Spinal cord (tissue), 10 donors: ENCODE measurements at places on chromosomes 13 and 19. TPM values are rescaled to one million over a fixed set of nuclear protein-coding genes. Genes with fewer than 3 reads are reported as not detected.

Gene SULT2A1
- 0.10 TPM for total RNA-seq

Gene CLC
- total RNA-seq: 1.2 TPM

DNA sequence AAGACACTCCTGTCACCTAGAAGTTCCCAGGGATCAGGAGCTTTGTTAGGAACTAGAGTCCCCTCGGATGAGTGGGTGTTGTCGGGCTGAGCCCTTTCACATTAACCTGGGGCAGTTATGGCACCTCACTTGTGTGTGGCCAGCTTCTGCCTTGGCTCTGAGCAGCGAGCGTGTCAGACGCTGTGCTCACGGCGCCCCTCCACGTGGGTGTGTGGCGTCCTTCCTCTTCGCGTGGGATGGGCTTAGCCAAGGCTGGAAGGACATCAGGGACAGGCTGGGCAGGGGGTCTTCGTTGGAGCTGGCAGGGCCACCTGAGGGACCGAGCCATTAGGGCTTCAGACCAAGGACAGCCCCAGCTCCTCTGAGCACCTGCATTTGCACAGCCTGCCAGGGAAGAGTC lies 23.4 kb downstream of the DOT1L start:
- no peak for DNase-seq

DNA sequence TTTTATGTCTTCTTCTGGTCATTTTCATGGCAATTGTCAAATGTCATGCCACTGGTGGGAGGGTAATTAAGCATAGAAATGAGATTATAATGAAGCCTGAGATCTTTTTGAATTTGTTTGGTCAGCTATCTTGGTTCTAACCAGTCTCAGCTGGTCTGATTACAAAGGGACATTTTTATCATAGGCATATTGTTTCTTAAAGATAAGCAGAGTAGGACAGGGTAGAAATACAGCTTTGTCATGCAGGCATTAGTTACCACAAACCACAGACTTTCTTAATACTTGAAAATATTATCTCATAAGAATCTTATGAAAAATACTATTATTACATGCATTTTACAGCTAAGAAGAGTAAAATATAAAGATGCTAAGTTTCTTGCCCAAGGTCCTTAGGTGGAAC lies 1761.5 kb downstream of the PCDH9 start:
- no peak for DNase-seq

DNA sequence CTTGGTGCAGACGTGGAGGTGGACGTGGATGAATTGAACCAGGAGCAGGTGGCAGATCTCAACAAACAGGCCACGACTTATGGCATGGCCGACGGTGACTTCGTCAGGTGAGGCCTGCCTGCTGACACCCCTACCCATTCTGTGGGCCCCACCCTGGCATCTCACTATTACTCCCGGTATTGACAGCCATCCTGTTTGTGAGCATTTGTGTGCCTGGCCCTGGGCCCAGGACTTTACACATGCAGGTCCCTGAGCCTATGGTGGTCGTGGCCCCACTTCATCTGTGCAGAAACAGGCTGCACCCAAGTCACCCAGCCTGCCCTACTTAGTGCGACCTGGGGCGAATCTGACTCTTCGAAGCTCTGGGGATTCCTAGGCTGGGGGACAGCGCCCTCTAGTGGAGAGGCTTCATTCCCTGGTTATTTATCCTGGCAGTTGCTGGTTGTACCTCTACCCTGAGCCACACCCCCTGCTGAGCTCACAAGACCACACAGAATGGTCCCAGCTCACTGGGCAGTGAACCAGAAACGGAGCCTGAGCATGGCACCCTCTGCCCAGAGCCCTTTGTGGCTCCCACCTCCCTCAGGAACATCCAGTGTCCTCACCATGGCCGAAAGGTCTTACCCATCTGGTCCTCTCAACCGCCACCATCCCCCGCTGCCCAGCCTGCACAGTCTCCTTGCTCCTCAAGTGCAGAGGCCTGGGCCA lies 16.9 kb downstream of the ZNF296 start:
- DNase-seq: peak; percentile 72

- peak; percentile 28 for DNase-seq
Observed at GRCh38 chr13:44806826-44807225, 182.4 kb downstream of the NUFIP1 start.

DNA sequence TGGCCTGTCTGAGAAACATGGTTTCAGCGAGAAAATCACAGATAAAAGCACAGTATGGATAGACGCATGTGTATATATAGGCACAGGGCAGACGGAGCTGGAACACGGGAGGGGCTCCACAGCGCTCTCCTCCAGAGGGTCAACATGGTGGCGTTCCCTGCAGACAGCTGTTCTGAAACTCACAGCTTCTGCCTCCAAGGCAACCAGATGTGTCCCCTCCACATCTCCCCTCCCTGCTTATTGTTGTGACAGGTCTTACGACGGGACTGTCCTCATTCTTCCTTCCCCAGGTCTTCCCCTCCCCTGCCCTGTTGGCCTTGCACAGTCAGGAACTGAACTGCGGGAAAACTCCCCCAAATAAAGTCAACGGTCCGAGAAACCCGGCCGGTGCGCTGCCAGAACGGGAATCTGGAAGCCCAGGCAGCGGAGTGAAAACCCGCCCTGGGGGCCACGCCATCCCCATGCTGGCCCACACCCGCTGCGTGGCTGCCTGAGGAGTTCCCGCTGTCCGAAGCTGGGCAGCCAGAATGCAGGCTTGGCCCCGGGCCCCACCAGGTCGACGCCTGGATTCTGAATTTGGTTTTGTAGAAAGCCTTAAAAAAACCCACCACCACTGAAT lies 2.6 kb upstream of the TIMM13 start:
- DNase-seq: no peak

Gene GNA15
- total RNA-seq: 3.5 TPM

GRCh38 chr13:99237981-99238662 lies 20.1 kb downstream of the GPR18 start:
- no peak for DNase-seq

GRCh38 chr13:28707629-28708427 lies 10.9 kb downstream of the SLC46A3 start:
- no peak for DNase-seq

DNA sequence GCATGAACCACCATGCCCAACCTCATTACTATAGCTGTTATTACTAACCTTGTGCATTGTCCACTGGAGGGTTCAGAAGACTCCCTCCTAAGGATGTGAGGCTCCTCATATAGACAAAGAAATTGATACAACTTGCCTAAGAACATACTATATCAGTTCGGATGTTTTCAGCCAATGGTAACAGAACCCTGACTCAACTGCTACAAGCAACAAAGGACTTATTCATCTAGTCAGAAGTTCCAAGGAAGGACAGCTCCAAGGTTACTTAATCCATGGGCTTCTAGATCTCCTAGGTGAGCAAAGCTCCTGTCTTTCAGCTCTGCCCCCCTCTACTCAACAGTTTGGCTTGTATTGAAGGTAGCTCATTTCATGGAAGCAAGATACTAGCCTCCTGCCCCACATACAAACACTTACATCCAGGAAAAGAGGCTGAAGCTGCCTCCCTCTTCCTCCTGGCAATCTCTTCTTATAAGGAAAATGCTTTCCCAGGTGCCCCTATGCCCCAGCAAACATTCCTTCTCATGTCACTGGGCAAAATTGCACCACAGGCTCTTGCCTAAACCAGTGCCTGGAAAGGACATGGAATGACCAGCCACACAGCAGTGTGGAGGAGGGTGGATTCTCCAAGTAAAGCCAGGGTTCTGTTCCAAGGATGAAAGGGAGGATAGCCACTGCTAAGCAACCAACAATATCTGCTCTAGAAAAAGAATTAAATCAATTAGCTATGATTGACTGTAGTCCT lies 497.8 kb downstream of the FOXO1 start:
- DNase-seq: no peak

DNA sequence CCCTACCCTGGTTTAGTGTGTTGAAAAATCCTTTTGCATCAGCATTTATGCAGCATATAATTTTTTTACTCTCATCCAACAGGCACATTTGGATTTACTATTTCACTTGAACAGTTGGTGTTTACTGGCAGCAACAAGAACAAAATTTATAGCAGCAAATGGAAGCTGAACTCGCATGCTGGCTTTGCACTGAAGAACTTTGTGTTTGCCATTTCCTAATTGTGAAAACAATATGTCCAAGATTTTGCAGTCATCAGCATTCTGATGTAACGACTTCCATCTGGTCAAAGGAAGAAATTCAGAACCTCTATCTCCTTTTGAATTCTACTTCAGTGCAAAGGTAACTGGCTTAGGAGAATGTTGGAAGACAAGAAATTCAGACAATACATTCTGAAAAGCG lies 131.0 kb downstream of the DLEU7 start:
- peak; percentile 31 for DNase-seq

Gene NLRP5
- total RNA-seq: not detected

Gene PDE4C
- total RNA-seq: 0.88 TPM

DNA sequence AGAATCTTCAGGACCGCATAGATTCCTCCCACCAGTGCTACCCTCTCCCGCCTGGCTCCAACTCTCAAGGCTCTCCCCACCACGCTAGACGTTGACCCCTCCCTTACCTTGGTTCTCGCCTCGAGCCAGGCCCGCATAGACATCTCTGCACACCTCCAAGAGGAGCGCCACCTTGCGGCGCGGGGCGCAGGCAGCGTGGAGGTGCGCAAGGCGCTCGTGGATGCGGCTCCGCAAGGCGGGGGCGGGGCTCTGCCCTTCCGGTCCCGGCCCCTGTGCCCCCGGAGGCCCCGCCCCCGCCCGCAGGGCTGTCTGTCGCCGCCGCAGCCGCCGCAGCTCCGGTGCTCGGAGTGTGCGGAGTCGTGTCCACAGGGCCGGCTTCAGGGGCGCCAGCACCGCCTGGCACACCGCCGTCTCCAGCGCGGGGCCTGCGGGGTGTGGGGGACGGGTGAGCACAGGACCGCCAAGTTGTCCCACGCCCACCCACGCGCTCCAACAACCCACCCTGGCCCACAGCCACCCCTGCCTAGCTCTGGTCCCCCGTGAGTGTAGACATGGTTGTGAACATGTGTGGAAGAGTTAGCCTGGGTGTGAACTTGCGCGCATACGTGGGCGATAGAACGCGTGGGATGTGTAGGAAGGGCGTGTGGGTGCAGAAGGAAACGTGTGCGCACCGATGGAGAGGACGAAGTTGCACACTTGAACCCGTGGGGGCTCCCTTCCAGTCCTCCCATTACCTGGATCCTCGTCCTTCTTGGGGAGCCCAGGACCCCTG lies 8.1 kb downstream of the RINL start:
- DNase-seq: no peak

DNA sequence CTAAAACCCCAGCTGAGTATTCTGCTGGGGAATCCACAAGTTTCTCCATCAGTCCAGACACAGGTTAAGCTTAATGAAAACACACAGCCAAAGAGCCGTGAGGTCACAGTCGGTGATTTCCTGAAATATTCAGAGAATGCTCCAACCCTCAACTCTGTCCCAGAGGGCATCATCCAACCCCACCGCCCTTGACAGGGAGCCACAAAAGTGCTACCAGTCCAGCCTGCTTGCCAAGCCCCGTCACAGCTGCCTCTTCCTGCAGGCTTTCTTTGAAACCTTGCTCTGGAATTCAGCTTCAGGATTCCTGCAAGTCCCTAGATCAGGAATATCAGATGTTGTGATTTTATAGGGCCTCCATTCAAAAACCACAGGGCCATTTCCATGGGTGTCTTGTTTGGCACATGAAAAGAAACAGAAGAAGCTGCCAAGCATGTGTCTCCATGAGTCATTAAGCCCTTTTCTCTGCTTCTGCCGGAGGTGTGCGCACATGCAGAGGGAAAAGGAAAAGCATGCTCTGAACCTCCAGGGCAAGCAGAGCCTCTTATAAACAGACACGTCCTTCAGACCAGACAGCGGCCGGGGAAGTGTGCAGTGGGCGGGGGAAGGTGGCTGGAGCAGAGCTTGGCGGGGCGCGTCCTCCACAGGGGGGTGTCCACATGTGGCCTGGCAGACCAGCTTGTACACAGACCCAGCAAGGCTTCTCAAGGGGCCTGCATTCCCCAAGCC lies 164.7 kb downstream of the KATNAL1 start:
- DNase-seq: no peak

GRCh38 chr13:101545521-101545920 lies 93.0 kb downstream of the ITGBL1 start:
- DNase-seq: no peak

DNA sequence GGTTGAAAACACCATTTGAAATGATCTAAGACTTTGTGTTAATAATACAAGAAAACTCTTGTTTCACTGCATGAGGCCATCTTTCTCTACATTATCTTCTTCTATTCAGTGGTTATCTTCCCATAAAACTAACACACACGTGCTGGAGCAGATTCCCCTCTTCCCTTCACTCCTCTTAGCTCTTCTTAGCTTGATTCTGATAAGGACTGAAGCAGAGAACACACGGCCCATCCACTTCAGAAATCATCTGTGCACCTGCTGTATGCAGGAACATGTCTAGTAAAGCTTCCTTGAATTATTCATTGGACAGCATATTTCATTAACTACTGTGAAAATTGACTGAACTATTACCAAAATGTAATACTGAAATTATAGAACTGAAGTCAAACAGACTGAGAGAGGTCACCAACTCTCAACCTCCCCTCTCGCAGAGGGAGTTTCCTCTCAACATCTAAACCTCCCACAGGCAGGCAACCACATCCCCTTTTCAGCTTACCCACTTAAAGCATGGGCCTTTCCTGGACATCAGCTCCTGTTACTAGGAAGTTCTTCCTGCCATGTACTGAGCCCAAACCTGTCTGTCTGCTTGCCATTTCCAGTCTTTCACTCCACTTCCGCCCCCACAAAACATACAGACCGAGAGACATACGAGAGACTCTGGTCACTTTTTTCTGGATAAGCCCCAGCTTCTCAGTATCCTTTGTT lies 113.9 kb downstream of the CRYL1 start:
- no peak for DNase-seq

GRCh38 chr19:1523412-1524286 lies at the start of gene PLK5:
PLK5 (plus strand) TSS chr19:1524077; CDS start chr19:1526997, 2,920 bp downstream.
- DNase-seq: no peak

Gene PLIN5
- 4.0 TPM for total RNA-seq

Gene ZNF600
- total RNA-seq: 2.1 TPM

- no peak for DNase-seq
Observed at GRCh38 chr19:6729573-6730152, 7.7 kb downstream of the GPR108 start.

GRCh38 chr19:13050274-13050673 lies 52.4 kb downstream of the LYL1 start:
- no peak for DNase-seq
